Kidney (tissue), 22 donors: ENCODE measurements at places on chromosomes 4 and X.
A peak's percentile ranks its signal among the peaks of the same experiment; 100 is the strongest.

- DNase-seq: peak; percentile 33
These were observed 294.1 kb upstream of the SFRP2 start for GRCh38 chr4:154082760-154083535.

DNA sequence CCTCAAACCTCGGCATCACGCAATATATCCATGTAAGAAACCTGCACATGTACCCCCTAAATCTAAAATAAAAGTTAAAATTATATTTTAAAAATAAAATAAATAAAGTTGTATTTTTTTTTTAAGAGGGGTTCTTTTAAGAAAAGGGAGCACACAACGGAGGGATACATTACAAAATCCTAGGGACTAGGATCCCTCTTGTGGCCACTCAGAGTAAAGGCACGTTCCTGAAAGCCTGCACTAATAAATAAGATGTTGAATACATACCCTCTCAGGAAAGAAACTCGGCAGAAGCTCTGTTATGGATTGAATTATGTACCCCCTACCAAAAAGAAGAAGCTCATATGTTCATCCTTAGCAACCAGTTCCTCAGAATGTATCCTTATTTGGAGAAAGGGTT is 50.9 kb upstream of the PRDX4 start:
- DNase-seq: peak; percentile 10

GRCh38 chr4:185396724-185397385 is at the start of gene ANKRD37:
TSS of gene ANKRD37 (plus strand) at chr4:185396841. CDS start at chr4:185396924, 83 bp downstream.
- peak; percentile 89 for DNase-seq

- DNase-seq: no peak
These were observed 8.2 kb downstream of the SLC38A5 start for GRCh38 chrX:48461830-48462229.

GRCh38 chr4:81021142-81021944 is 9.2 kb upstream of the BMP3 start:
- no peak for DNase-seq

DNA sequence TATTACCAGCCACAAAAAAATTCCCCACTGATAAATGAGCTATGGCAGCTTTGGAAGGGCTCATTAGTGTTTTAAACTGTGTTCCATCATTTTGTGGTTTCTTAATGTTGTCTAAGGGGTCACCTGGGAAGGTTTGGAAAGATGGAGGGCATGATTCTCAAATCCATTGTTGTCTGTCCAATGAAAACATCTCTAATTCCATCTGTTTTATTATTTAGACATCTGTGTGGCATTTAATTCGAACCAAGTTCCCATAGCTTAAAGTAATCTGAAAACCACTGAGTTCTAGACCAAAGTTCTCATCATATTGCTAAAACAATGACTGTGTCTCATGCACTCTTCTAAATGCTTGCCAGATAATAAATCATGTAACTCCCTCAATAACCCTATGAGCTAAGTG is 103.8 kb upstream of the PPP3CA start:
- no peak for DNase-seq

GRCh38 chrX:123087326-123087725 is 96.8 kb upstream of the GRIA3 start:
- no peak for DNase-seq

DNA sequence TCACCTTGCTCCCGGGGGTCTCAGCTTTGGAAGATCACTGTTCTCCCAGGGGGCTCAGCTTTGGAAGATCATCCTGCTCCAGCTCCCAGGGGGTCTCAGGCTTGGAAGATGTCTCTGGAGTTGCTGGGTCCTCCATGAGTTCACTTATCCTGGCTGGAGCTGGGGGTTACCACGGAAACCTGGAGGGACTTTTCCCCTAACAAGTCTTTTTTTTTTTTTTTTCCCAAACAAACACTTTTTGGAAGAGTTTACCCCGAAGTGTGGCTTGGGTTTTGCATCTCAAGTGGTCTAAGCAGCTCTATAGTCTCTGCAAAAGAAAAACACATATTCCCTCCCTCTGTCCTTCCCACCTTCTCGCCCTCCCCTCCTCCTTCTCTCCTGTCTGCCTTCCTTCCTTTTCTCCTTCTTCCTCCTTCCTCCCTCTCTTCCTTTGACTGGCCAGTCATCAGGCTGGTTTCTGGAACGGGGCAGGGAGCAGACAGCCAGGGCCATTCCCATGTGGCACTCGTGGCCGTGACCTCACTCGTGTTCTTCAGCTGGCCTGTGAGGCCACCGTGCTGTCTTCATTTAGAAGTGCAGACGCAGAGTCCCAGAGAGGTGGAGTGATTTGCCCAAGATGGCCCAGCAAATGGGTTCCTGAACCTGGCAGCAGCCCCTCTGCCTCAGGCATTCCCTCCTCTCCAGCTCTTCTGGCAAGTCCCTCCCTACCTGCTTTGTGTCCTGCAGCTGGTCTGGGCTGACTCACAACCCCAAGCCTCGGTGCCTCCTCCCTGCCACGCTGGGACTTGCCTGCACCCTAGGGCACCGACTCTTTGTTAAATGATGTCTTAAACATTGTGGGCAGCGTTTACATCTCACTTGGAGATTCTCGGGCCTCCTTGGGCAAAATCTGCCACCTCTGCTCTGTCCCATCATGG is 25.9 kb upstream of the HMX1 start:
- no peak for DNase-seq

- no peak for DNase-seq
These were observed 669.8 kb downstream of the IQCM start for GRCh38 chr4:149145803-149146202.

DNA sequence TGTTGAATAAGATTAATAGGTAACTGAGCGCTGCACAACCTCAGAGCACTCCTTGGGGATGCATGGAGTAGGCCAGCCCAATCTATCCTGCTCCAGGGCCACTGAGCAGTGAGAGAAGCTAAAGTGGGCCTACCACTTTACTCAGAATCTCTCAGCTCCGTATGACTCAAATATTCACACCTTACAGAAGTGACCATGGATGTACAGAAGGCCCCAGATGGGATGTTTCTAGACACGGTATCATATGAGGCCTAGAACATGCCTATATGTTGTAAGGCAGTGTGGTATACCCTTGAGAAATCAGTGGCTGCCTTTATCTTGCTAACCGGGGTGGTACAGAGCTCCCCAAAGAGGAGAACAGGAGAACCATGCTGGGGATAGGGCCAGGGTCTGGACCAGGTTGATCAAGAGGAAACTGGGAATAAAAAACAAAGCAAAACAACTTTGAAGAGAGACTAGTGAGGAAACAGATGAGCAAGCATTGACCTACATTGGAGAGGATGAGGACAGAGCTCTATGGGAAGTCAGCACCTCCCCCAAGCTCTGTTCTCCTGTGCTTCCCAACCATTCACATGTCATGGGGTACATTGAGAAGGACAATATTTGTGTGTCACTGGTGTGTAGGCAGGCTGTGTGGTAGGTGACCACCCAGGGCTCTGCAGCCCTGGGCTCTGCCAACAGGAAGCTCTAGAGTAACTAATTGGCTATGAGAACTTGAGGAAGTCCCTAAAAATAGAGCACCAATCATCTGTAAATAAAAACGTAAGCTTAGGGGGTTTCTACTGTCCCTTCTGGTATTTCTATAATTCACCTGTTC is 31.4 kb downstream of the HOPX start:
- no peak for DNase-seq

DNA sequence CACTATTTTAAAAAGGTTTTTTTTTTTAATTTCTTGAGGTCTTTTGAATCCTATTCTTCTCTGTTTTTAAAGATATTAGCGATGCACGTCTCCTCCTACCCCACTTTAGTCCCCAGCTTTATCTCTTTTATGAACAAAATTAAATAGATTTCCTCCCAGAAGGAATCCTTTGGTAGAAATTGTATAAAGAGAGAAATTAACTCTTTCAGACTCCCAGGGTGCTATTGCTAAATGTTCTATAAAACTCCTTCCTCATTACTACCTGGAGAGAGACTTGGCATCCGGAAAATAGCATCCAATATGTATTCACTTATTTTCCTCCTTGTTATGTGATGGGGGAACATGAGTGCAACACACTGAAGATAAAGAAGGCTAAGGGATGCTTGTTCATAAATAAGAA is 16.5 kb upstream of the PACRGL start:
- no peak for DNase-seq

DNA sequence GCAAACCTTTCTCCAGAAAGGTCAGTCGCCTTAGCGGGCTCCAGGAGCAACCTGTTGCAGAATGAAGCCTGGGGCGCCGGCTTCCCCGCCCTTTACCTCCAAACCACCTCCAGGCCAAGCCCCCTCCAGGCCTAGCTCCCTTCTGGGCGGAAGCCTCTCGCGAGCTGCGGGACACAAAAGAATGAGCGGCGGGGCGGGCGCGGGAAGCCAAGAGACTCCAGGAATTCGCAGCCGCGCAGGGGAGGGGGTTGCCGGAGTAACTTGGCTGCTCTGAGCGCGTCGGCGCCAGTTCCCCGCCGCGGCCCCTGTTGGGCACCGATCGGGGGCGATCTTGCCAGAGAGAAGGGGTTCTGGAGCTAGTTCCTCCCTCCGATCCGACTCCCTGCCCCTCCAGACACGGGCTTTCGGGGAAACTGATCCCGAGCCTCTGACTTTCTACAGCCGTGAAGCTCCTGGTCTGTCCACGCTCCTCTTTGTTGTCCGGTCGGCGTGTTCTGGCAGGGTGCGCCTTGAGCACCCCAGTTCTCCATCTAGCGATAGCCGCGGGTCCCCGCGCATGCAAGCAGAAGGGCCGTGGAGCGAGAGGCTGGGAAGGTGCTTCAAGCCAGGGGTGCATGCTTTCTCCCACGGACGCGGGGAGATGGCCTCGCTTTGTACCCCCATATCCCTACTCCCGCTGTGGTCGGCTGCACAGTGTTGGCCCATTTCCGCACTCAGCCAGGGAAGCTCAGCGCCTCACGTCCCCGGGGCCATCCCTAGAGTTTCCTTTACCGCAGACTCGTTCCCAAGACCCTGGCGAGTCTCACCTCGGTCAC is 1.2 kb downstream of the PROM1 start:
- DNase-seq: peak; percentile 87

DNA sequence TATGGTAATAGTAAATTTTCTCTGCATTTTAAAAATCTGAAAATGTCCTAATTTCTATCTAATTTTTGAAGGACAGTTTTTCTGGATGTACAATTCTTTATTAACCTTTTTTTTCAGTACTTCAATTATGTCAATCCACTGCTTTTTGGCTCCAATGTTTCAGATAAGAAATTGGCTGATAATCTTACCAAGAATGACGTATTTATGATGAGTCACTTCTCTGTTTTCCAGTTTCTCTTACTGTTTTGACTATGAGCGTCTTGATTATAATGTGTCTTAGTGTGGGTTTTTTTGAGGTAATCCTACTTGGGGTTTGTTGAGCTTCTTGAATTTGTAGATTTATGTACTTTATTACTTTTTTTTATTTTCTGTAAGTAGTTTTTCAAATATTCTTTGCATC is 47.2 kb downstream of the UGT2B11 start:
- no peak for DNase-seq

DNA sequence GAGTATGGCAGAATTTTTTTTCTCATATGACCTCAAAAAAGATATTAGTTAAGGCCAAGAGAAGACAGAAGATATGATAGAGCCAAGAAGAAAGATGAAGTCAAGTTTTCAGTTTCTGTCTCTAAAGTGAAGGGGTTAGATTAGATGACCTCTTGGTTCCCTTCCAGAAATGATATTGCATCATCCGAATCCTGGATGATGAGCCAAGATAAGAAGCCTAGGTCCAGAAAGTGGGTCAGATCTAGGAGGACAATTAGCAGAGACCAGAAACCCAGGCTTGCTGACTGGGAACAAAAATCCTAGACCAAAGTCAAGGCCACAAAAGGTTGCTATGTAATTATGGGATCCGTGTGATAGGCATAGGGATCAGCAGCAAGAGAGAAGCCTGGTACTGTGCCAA is 20.2 kb downstream of the SATL1 start:
- no peak for DNase-seq

DNA sequence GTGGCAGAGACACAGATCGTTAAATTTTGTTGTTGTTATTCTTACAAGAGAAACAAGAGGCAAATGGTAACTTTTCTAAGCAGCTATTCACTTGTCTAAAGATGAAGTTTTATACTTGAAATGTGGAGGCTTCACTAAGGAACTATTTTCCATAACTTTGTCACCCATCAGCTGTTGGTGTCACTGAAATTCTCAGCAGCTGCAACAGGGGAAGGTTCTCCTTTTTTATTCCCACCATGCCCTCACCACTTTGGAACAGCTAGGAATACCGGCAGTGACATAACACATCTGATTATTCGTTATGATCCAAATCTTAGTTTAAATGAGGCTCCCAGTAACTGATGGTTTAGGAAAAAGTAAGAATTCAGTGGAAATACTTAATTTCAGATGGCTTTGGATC is 147.0 kb upstream of the LEF1 start:
- no peak for DNase-seq

GRCh38 chrX:31331928-31332327 is 260.1 kb upstream of the FTHL17 start:
- no peak for DNase-seq

- no peak for DNase-seq
These were observed 3.5 kb upstream of the EDNRA start for GRCh38 chr4:147477439-147477838.

DNA sequence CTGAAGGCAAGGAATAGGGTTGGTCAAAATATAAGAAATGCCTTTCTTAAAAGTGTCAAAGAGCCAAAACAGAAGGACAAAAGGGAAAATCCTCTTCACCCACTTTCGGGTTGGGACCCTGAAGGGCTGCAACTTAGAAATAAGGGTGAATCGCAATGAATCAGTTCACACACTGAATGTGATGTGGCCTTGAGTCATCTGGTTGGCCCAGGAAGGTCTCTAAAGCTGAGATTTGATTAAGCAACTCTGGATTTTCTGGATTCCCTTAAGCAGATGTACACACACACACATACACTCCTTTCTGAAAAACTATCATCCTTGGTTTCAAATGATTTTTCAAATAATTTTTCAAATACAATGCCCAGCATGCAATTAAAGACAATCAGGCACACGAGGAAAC is 13.1 kb downstream of the TAB3 start:
- no peak for DNase-seq

GRCh38 chr4:67475155-67475554 is 70.1 kb downstream of the CENPC start:
- DNase-seq: no peak

DNA sequence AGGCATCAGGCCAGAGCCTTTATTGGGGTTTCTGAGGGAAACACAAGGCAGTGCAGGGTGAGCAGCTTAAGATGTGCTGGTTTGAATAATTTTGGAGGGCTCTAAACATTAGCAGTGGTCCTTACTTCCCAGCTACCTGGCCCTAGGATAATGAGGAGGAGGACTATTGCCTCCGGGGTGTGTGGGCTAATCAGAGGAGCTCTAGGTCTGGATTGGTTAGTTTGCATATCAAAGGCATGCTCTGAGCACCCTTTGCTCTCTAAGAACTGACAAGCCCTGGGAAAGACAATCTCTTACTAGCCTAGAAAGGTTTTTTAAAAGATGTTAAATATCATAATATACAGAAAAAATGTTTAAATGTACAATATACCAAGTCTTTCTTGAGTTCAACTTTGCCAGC is 58.4 kb downstream of the RXFP1 start:
- DNase-seq: no peak

DNA sequence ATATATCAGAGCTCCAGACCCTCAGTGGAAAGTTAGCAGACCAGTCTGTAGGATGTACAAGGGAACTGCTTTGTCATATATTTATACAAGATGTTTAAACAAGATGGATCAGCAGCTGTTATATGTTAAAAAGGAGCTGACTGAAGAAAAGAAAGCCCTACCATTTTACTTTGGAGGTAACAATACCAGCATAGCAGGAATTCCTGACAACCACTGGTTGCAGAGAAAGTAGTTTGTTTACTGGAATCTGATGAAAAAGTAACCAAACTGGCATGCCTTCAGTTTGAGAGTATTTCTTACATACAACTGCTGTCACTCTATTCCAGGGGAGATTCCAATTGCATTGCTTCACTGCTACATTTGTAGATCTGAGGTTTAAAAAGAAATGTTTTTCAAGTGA is 49.5 kb upstream of the GABRQ start:
- DNase-seq: no peak
